ENCODE measurements at places on chromosomes 3 and 15.

DNA sequence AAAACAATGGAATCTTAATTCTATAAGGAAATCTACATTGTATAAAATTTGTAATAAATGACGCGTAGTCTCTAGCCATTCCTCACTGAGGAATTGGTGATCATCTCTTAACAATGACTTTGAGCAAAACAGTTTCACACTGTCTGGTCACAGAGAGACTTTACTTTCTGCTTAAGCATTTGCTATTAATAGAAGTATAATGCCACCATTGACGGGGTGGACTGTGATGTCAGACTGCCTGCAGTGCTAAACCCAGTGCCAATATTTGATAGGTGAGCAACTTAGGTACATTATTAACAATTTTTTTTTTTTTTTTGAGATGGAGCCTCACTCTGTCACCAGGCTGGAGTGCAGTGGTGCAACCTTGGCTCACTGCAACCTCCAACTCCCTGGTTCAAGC is 494.9 kb upstream of the ADAMTS9 start:
- DNase-seq = no peak

GRCh38 chr15:71366926-71367325 is 251.7 kb downstream of the THSD4 start:
- no peak for DNase-seq

GRCh38 chr3:188002626-188003138 is 151.3 kb upstream of the LPP start:
- DNase-seq = no peak

DNA sequence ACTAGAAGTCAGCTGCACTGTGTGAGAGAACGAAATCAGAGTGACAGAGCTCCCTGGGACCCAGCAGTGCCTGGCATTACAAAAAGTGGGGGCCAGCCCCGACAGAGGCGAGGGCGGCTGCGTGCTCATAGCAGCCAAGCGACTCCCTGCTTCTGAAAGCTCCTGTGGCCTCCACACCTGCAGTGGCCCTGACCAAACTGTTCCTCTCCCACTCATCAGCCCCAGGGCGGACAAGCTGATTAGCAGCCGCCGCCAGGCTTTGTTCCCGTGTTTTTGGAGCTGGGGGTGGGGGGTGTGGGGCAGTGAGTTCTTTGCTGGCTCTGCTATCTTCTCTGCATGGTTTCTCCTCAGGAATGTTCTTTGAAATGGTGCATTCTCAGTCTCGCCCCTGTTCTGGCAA is 58.1 kb downstream of the DGKG start:
- DNase-seq = no peak

DNA sequence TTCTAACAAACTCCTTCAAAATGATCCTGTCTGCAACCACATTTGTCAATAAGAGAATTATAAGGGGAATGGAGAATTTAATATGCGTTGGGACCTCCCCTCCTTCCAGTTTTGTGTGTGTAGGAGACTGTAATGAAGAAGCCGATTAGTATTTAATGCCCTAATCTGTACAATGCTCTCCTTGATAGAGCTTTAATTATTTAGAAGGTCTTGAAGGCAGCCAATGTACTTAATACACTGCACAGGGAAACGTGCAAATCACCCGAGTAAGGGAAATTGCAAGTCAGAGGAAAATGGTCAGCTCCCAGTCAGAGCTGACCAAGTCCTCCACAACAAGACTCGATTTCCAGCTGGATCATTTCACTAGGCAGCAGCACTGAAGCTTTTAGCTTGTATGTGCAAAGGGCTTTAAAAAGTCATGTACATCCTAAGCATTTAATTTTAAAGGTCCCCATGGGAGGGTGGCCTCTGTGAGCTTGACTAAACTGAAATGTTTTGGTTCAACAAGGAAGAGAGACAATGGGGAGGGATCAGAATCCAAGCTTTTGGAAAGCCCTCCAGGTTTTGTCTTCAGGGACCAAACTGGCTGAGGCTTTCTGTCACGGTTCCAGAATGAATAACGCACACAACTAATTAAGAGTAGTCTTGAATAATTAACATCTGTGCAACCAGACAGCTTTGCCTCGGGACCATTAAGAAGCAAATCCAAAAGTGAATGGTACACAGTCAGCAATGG is 159.8 kb upstream of the MITF start:
- DNase-seq = no peak

GRCh38 chr3:122199552-122199951 is 16.1 kb downstream of the CASR start:
- no peak for DNase-seq

GRCh38 chr3:14810070-14810791 is 8.5 kb upstream of the FGD5 start:
- DNase-seq = no peak

DNA sequence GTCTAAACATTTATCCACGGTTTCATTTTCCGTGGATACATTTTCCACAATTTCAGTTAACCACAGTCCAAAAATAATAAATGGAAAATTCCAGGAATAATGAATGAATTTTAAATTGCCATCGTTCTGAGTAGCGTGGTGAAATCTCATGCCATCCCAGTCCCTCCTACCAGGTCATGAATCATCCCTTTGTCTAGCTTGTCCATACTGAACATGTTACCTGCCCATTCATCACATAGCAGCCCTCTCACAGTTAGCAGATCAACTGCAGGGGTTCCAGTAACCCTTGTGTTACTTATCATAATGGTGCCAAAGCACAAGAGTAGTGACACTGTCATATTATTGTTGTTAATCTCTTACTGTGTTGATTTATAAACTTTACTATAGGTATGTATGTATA is 124.5 kb downstream of the GSK3B start:
- no peak for DNase-seq

DNA sequence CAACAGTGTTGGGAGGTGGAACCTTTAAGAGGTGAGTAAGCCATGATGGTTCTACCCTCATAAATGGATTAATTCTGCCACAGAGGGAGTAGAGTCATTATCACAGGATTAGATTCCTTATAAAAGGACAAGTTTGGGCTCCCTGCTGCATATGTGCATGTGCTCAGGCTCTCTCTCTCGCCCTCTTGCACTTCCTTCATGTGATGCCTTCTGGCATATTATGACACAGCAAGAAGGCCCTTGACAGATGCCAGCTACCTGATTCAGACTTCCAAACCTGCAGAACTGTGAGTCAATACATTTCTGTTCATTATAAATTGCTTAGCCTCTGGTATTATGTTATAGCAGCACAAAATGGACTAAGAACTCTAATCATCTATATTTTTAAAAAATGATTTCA is 205.3 kb downstream of the CTNNB1 start:
- DNase-seq = no peak

- no peak for DNase-seq
Observed at GRCh38 chr3:125240496-125240895, 27.9 kb upstream of the SLC12A8 start.

GRCh38 chr15:56040081-56041035 is 46.9 kb upstream of the NEDD4 start:
- DNase-seq = no peak

DNA sequence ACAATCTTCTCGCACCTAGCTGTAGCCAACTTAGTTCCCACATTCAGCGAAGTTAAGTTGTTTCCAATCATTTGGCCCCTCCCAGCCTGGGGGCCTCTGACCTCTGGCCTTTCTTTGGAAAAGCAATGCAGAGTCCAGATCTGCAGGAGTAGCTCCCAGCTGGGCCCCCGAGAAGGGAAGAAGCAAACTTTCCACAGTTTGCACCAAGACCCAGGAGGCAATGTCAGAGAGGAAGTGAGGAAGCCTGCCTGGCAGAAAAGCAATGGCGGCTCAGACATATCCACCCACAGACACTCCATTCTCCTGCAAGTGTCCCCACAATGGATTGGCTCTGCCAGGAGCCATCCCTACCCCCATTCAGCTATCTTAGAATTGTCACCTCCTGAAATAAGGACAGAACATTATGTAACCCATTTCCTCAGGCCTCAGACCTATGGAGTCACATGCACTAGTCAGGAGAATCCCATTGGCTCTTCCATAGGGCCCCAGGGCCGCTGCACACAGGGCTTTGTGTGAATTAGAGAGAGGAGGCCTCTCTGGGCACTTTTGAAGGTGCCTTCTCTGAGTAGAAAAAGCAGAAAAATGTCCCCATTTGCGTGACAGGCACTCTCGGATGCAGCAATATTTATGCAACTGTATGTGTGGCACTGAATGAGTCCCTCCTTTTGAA is 3.0 kb upstream of the BUB1B start:
- DNase-seq = no peak
